ENCODE measurements at places on chromosomes 7 and 10.
A peak's percentile ranks its signal among the peaks of the same experiment; 100 is the strongest.

DNA sequence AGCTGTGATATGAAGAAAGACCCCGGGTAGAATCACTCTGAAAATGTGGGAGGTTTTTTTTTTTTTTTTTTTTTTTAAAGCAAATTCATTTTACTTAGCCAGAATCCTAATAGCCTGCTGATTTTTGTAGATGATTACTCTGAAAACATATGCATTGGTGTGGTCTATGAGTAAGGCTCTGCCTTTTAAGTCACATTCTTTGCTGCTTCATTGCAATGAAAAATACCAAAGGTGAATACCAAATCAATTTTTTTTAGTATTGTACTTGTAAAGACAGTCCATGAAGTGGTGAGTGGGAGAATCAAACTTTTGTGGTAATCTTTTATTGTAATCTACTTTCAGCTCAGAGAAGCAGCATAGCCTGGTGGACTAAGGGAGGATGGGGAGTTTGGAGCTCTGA, 130.3 kb downstream of the SDK1 start:
- peaks cover 2% of the 10 kb centered on the region for H3K4me1 ChIP-seq
- DNase-seq, result no peak
- no peaks in the 10 kb centered on the region for H3K36me3 ChIP-seq
- H3K27ac ChIP-seq, result no peak overlapping the region
- no peak overlapping the region for H3K4me3 ChIP-seq
- no peaks in the 10 kb centered on the region for H3K27me3 ChIP-seq

GRCh38 chr7:155356323-155357105, 58.8 kb downstream of the INSIG1 start:
- DNase-seq, result no peak
- no peak overlapping the region for H3K4me3 ChIP-seq
- H3K4me1 ChIP-seq, result peaks cover 26% of the 10 kb centered on the region

DNA sequence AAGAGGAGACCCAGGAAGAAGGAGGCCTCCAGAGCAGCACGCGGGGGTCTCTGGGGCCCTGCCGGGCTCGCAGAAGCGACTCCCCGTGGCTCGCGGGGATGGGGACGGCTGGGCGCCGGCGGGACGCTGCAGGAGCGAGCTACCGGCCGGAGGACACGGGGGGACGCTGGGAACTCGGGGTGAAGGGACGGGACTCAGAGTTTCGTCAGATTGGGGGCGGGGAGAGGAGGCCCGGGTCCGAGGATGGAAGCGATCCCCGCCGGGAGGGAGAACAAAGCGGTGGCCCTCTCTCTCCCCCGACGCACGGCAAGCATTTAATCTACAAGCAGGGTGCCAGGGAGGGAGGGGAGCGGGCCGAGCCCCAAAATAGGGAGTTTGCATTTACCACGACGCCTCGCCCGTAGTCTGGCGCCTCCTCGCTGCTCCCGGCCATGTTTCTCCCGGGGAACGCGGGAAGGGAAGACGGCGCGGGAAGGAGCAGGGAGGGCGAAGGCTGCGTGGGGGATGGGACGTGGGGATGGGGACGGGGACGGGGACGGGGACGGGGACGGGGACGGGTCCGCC, at the start of gene PRTFDC1:
TSS of gene PRTFDC1 (minus strand) at position 464 of the 564 bp plus-strand sequence. CDS start at position 433, 31 bp downstream.
- peaks cover 7% of the 10 kb centered on the region for H3K4me1 ChIP-seq
- DNase-seq, result peak; percentile 14
- H3K27me3 ChIP-seq, result no peaks in the 10 kb centered on the region
- peak within 1 kb of the TSS; percentile 86 for H3K4me3 ChIP-seq
- H3K36me3 ChIP-seq, result no peaks in the 10 kb centered on the region

- no peaks in the 10 kb centered on the region for H3K27me3 ChIP-seq
Measured at GRCh38 chr7:47432671-47433563, 149.0 kb downstream of the TNS3 start.

- no peaks in the 10 kb centered on the region for H3K36me3 ChIP-seq
- DNase-seq, result no peak
- H3K27ac ChIP-seq, result no peak overlapping the region
- H3K4me3 ChIP-seq, result no peak overlapping the region
Measured at GRCh38 chr7:104794154-104794553, 219.9 kb upstream of the KMT2E start.
